ENCODE measurements at places on chromosomes 12 and 14. TPM values are rescaled to one million over a fixed set of nuclear protein-coding genes. Genes with fewer than 3 reads are reported as not detected.

DNA sequence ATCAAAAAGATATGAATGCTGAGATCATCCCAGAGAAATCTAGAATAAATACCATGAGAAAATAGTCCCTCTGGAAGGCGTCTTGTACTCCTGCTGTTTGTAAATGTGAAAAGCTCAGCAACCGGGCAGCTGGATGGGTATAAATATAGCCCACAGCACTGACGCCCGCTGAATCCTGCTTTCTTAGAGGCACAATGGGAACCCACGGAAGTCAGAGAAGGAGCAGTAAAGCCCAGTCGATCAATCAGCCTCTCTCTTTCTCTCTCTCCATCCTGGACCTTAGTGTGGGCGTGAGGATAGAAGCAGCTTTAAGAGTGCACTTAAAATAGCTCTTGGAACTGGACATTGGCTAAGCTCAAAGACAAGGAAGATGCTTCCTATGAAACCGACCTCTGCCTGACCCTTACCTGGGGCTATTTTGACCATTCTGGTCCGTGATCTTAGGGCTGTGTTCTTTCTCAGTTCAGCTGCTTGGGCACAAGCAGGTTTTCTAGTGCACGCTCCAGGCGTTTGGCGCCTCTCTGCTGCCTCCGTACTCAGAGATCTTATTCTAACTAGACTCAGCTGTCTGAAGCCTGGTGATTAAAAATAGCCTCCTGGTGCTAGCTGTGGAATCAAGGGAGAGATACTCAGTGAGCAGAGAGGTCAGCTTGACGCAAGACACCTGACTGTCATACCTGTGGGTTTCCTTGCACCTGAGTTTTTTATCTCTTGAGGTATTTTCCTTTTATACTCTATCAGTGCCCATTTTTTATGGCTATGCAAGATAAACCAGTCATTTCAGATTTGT, 144.6 kb downstream of the ETV6 start:
- peak; percentile 54 for DNase-seq
- H3K4me3 ChIP-seq: no peak overlapping the region
- H3K36me3 ChIP-seq: peaks cover 1% of the 10 kb centered on the region
- H3K4me1 ChIP-seq: peaks cover 40% of the 10 kb centered on the region
- H3K27ac ChIP-seq: peak overlapping the region; percentile 39
- no peaks in the 10 kb centered on the region for H3K27me3 ChIP-seq

Gene CRIP1
- total RNA-seq: not detected

- peak; percentile 63 for DNase-seq
- H3K4me1 ChIP-seq: peaks cover 4% of the 10 kb centered on the region
- H3K27me3 ChIP-seq: no peaks in the 10 kb centered on the region
- no peak overlapping the region for H3K4me3 ChIP-seq
- peaks cover 28% of the 10 kb centered on the region for H3K36me3 ChIP-seq
- H3K27ac ChIP-seq: peak overlapping the region; percentile 23
Measured at GRCh38 chr14:91919814-91920213, 27.7 kb downstream of the FBLN5 start.

Gene IGF1
- 0.28 TPM for total RNA-seq

Gene CLEC1B
- not detected for total RNA-seq

Gene TMED10
- 327 TPM for total RNA-seq
